NB4 (cell line): ENCODE measurements at places on chromosomes 16 and 17.

- peak; percentile 49 for DNase-seq
Measured at GRCh38 chr17:60846175-60846574, 168.5 kb downstream of the BCAS3 start.

DNA sequence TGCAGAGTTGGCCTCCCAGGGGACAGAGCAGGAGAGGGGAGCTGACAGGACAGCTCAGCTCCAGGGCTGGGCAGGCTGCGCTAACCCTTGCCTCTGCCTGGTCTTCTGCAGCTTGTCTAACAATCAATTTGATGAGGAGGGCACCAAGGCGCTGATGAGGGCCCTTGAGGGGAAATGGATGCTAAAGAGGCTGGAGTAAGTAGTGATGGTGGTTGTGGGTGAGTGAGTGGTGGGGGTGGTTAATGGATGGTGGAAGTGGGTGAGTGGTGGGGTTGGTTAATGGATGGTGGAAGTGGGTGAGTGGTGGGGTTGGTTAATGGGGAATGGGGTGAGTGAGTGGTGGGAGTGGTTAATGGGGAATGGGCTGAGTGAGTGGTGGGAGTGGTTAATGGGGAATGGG, 22.0 kb upstream of the CPNE2 start:
- DNase-seq, result no peak

DNA sequence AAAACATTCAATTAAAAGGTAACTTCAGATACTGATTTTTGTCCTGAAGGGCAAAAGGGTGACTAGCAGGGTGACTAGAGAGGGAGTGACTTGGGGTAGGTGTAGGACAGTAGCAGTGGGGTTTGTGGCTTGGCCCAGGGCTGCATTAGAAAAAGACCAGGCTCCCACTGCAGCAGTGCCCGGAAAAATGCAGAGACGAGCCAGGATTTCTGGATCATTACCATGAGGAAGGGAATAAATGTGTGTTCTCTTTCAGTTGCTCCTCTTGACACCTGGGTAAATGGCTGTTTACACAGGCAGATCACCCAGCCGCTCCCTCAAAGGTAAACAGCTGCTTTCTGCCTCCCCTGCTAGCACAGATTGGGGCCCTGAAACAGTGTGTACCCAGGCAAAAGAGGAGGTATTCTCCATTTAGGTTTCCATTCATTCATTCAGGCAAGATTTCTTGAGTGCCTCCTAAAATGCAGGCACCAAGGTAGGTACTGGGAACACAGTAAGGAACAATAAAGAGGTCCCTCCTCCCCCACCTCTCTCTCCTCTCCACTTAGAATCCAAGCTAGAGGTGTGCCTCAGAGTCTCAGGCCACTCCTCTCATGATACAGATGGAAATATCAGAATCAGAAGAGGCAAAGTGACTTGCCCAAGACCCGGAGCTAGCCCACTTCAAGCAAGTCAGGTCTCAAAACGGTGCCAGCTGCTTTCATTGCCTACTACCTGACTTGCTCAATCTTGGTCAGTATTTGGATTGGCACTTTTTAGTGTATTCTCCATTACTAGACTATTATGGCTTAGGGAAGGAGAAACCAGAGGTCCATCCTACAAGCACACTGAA, 15.2 kb upstream of the TOX3 start:
- no peak for DNase-seq

DNA sequence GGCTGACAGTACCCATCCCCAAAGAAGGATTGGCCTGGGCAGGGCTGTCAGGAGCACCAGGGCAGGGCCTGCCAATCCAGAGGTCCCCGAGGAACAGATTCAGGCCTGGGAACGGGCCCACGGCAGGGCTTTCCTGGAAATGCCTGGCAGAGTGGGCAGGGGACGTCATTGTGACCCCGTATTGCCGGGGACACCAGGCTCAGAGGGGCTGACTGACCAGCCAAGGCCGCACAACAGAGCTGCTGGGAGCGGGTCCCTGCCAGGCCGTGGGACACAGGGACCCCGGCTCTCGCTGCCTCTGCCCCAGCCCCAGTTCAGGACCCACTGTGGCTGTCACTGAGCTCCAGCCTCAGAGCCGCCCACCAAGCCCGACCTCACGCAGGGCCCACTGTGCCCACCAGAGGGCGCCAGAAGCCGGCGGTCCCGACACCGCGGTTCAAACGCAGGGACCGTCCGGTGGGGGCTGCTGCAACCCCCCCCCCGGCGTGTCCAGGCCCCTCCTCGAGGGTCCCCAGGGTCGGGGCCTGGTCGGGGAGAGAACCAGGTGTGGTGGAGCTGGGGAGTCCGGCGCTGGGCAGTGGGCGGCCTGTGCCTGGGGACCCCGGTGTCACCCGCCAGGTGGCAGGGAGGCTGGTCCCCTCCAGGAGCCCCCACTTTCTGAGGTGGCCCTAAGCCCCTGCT, 15.2 kb upstream of the SSTR5 start:
- DNase-seq, result no peak

GRCh38 chr17:2853283-2854142, 57.3 kb downstream of the RAP1GAP2 start:
- peak; percentile 37 for DNase-seq

DNA sequence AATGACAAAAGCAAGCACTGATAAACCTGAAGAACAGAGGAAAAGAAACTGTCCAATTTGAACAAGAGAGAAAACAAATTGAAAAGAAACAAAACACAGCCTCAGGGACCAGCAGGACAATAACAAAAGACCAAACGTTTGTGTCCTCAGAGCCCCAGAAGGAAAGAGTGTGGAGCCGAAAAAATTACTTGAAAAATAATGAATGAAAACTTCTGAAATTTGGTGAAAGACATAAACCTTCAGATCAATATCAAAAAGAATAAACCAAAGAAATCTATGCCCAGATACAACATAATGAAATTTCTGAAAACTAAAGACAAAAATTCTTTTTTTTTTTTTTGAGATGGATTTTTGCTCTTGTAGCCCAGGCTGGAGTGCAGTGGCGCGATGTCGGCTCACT, 45.6 kb downstream of the CCDC57 start:
- no peak for DNase-seq

- DNase-seq, result no peak
Measured at GRCh38 chr17:1727258-1727789, 2.8 kb downstream of the WDR81 start.

- DNase-seq, result no peak
Measured at GRCh38 chr17:48553190-48553547, 8.3 kb upstream of the HOXB2 start.

- DNase-seq, result no peak
Measured at GRCh38 chr17:63826468-63827001, 696 bp upstream of the PSMC5 start.

GRCh38 chr17:56431736-56432135, 161.8 kb upstream of the NOG start:
- no peak for DNase-seq

GRCh38 chr16:67082891-67083290, 26.9 kb upstream of the PHAF1 start:
- DNase-seq, result no peak

- no peak for DNase-seq
Measured at GRCh38 chr16:55217392-55217791, 106.6 kb upstream of the IRX6 start.

GRCh38 chr16:30368122-30368791, 2.0 kb downstream of the TBC1D10B start:
- DNase-seq, result peak; percentile 84

GRCh38 chr17:74076446-74076845, 127.0 kb upstream of the RPL38 start:
- no peak for DNase-seq

GRCh38 chr17:48892940-48893645, 506 bp downstream of the ATP5MC1 start:
- peak; percentile 58 for DNase-seq

DNA sequence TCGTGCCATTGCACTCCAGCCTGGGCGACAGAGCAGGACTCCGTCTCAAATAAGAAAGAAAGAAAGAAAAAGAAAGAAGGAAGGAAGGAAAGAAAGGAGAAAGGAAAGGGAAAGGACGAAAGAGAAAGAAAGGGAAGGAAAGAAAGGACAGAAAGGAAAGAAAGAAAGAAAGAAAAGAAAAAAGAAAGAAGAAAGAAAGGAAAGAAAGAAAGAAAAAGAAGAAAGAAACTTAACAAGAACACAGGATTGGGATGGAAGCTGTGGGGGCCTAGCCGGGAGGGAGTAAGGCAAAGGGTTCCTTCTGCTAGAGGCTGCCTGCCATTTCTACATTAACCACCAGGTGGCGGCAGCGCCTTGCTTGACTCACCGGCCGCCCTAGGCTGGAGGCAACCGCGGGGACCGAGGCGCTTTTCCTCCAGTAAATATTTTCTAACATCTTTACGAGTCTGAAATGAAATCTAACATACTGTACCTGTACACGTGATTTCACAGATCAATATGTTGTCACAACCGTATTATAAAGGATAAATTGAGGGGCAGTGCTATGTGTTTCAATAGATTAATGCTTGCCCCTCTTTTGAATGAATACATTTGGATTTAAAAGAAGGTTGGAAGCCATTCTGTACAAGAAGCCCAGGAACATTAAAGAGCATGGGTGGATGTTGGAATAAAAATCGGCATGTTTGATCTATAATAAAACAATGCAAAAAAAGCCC, 6.1 kb downstream of the GJD3 start:
- peak; percentile 88 for DNase-seq

DNA sequence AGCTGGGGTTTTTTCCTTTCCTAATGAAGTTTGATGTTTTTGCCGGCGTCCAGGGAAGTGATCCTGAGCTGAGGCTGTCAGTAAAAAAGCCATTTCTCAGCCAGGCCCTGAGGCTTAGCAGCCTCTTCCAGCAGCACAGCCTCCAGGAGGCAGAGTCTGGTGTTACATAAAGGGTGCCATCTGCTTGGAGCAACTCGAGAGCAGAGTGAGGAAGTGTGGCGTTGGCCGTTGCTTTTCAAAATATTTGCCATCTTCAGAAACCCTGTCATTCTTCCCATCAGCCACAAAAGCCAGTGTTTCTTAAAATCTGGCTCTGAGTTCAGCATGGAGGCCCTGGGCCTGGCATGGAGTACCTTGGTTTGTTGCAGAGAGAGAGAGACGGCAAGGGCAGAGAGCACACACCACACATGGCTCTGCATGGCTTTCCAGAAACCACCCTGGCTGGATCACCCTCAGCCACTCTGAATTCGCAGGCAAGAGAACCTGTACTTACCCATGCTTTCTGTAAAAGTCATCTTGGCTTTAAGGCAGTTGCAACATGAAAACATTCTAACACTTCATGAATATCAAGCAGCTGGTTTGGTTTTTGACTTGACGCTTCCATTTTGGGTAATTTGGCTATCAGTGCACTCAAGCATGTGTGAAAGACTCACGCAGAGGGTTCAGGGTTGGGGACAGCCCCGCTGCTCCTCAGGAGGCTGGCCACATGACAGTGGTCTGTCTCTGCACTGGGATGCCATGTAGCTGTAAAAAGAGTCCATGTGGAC, 21.0 kb downstream of the PMM2 start:
- no peak for DNase-seq

DNA sequence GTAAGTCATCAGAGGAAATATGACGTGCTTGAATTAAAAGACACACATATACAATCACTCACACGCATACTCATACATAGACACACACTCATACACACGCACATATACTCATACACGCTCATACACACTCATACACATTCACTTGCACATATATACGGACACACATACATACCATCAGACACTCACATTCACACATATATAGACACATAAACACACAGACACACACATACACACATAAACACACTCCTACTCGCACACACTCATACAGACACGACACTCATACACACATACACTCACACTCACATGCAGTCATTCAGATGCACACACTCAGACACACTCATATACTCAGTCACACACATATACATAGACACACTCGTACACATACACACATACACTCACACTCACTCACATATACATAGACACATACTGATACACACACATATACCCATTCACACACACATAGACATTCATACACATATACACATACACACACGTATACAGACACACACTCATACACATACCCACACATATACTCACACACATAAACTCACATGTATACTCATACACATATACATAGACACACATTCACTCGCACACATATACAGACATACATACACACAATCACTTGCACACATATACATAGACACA, 24.9 kb upstream of the NUDT16L1 start:
- no peak for DNase-seq

DNA sequence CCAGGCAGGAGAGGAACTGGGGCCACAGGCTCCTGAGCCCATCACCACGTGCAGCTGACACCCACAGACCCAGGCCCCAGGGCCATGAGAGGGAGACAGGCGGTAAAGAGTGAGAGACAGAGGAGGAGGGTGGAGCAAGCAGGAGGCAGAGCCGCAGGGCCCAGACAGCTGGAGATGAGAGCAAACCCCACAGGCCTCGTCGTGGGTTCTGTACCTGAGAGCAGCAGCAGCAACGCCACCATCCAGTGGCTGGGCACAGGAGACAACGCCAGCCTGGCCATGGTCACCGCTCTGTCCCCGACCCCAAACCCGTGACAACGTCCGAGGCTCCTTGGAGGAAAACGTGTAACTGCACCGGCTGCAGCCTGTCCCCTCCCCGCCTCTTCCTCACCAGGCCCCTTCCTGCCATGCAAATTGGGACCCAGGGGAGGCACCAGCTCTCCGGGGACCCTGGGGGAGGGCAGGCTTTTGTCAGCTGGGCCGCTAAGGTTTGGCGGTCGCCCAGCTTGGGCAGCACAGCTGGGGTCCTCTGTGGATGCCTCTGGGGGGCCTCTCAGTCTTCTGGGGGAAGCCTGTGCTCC, at the start of gene CD79B:
TSS of gene CD79B (minus strand) at position 351 of the 581 bp plus-strand sequence. CDS start at position 281, 70 bp downstream.
- DNase-seq, result peak; percentile 80

DNA sequence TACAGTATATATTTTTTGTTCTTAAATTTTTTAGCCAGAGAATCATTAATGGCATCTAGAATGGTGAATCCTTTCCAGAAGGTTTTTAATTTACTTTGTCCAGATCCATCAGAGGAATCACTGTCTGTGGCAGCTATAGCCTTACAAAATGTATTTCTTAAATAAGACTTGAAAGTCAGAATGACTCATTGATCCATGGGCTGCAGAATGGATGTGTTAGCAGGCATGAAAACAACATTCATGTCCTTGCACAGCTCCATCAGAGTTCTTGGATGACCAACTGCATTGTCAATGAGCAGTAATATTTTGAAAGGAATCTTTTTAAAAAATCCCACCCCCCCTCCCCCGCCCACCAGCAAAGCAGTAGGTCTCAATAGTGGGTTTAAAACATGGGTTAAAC, 51.4 kb downstream of the CACNG1 start:
- peak; percentile 8 for DNase-seq

GRCh38 chr17:2068031-2068518, 13.2 kb downstream of the HIC1 start:
- DNase-seq, result no peak

DNA sequence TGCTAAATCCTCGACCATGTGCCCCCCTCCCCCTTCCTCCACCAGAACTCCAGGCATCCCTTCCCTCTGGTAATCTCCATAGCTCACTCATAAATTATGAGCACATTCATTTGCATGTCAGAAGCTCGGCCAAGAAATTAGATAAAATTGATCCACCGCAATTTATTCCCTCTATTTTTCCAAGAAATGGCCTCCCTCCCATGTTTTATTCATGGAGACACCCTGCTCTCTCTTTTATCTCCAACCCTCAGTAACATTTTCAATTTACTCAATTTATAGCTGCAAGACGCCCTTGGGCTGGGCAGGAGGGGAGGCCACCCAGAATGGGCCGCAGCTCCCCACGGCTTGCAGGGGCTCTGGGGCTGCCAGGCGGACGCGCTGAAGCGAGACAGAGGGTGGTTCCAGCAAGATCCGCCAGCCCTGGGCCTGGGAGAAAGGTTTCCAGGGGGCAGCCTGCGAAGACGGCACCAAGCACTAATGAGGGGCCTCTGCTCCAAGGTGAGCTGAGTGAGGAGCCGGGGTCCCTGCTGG, 54.7 kb upstream of the ZNF423 start:
- no peak for DNase-seq

GRCh38 chr16:12449795-12450194, 353.9 kb downstream of the CPPED1 start:
- DNase-seq, result no peak

- peak; percentile 2 for DNase-seq
Measured at GRCh38 chr16:51556694-51557340, 405.7 kb upstream of the SALL1 start.
